ENCODE measurements at places on chromosomes 12 and 14.

DNA sequence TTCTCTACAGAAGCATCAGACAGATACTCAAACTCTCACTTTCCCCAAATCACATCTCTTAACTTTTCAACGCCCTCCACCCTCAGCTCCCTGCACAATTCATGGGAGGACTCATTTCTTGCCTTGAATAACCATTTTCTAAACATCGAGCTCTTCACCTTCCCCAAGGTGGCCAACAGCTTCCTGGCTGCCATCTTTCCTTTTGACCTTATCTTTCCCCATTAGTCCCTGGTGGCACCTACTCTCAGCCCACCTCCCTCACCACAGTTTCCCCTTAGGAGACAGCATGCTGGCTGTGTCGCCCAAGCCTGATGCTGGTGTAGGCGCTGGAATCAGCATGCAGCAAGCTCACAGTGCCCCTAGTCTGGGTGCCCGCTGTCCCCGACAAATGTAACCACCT, 8.4 kb upstream of the OAS1 start:
- no peak for DNase-seq

DNA sequence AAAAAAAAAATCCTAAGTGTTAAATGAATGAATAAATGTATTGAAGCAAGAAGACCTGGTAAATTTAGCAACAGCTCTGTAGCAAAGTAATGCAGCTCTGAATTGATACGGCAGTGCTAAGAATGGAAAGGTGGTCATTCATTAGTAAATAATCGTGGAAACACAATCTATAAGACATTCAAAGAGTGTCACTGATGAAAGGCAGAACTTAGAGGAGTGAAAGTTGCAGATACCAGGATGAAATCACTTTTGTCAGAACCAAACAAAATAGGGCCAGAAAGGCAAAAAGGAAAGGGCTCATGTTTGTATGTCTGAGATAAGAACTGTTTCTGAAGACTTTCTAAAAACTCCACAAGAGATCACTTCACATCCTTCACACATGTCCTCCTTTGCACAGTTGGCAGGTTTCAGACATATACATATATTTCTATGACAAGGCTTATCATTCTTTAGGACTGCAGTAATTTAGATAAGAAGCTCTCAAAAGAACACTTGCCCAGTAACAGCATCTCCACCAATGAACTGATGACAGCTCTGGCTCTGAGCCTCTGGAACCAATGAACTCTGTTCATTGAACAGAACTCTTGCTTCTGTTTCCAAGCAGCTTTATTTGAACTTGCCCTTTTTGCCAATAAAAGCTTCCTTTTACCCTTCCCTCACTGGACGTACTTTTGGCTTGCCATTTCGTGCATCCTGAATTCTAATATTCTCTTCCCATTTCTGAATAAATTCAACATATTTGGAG, 4.2 kb upstream of the LRR1 start:
- no peak for DNase-seq

DNA sequence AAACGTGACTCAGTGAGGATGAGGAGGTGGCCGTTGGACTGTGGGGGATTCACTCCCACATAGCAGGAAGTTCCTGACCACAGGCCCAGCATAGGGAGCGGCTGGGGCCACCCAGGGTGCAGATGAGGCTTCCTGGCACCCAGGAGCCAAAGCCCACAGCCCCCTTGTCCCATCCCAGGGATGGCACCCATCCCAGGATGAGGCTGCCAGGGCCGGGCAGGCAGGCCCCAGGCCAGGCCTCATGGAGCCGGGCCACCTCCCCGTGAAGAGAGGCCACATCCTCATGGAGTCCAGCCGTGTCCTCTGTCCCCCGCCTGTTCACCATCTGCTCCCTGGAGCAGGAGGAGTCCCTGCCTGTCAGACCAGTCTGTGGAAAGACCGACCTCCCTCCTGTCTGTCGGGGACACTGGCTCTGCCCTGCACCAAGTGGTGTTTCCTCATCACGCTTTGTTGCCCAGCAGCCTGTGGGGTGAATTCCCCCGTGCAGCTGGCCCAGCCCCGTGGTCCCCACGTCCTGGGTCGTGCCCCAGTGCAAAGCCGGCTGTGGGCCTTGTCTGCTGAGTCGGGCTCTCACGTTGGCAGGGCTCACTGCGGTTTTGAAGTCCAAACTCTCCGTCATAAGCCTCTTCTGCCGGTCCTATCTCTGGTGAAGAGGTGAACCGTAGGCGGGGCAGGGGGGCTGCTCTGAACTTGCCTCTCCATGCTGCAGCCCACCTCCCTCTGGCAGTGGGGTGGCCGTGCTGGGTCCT, 24.5 kb downstream of the MMP17 start:
- no peak for DNase-seq

DNA sequence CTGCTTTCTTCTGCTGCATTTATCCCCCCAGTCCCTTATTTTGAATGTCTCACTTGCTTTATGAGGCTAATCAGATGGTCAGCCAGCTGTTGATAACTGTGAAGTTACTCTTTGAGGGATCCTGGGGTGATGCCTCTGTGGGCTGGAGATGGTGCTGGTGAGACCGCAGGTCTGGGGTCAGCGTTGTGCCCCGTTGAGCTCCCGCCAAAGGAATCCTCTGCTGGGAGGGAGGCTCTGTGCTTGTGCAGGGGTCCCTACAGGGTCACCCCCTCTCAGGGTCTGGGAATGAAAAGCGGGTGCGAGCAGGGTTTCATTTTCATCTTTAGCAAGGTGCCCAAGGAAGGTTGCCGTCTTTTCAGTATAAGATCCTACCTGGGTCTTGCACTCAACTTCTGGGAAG, 161.2 kb upstream of the RTL1 start:
- no peak for DNase-seq

DNA sequence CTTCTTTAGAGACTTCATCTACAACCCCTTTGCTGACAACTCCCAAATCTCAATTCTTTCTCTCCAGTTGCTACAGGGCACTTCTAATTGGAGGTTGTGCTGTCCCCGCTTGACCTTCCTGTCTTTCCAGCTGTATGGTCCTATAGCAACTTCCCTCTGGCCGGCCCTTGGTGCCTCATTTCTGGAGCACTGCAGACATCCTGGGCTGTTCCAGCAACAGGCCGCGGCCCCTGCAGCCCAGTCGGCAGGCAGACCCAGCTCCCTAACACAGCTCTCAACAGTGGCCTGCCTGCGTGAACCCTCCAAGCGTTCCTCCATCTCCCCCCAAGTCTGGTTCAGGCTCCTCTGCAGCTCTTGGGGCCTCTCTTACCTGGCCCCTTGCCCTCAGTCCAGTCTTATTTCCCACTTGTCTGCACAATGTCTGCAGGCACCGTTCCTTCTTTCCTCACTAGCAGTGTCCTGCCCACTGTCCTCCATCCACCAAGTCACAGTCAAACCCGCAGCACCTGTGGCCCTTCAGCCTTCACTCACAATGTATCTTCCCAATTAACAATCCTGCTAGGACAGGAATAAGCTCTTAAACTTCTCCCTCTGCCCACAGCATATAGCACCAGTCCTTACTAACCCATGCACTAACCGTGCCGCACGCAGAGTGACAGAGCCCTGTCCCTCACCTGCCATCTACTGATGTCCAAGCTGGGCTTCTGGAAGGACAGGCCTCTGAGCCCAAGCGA, 1.6 kb upstream of the EML1 start:
- DNase-seq, result no peak

All from SIG-M5 (cell line).